ENCODE measurements at places on chromosomes 1 and 21. TPM values are rescaled to one million over a fixed set of nuclear protein-coding genes. Genes with fewer than 3 reads are reported as not detected.

DNA sequence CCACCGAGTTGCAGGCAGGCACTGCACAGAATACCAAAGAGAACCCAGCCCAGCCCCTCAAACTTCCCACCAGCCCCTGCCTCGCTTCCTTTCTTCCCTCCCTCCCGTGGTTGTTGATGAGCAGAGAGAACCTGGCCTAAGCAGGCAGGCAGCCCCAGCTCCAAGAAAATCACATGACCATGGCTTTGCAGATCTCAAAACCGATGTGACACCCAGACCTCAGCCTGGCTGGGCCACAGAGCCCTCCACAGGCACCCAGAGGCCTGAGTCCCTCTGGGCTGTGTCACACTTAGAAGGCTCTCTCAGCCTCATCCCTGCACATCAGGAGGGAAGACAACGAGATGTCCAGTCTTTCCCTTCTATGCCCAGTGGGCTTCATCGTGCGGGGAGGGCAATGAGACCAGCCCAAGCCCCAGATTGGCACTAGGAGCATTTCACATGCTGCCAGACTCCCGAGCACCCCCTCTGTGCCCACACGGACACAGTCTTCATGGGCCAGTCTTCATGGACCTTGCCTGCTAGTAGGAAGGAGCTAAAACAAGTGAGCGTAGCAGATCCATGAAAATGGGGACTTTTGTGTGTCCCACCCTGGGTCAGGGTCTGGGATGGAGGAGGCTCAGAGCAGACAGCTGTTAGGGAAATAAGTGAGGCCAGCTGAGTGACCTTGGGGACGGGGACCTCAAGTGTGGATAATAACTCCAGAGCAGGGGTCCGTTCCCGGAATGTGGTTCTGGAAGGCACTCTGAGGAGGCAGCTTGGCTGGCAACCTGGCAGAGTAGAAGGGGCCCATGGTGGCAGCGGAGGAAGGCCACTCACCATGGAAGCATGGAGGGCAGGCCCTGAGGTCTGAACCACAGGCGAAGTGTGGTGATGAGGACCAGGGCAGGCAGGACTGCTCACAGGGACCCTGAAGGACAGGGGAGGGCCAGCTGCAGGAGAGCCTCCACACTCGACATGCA is 204.4 kb upstream of the VAMP3 start:
- no peak for DNase-seq

- no peak for DNase-seq
These were observed 35.1 kb upstream of the CCDC27 start for GRCh38 chr1:3717041-3717714.

DNA sequence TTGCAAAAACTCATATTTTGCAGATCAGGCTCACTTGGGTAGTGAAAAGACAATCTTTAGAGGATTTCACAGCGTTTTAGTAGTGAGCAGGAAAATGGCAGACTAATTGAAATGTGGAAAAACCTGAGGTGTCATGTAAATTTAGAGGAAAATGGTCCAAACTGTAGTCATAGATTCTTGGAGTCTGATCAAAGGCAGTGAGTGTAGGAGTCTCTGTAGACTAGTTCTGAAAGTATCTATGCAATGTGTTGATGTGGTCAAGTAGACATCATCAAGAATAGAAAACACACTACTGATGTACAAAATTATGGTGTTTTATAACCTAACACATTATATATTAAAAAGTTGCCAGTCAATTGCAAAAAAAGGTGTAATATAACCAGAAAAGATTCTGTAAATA is 143.2 kb upstream of the C1orf105 start:
- DNase-seq = no peak

Gene SMYD2
- total RNA-seq = 30.9 TPM

GRCh38 chr1:54200519-54200997 is 591 bp downstream of the MRPL37 start:
- DNase-seq = no peak

Gene SH2D1B
- not detected for total RNA-seq

GRCh38 chr1:938711-939489 is 15.2 kb downstream of the SAMD11 start:
- no peak for DNase-seq

GRCh38 chr1:98939471-98939870 is 65.2 kb downstream of the PLPPR5 start:
- no peak for DNase-seq

- DNase-seq = no peak
These were observed 20.2 kb downstream of the LDLRAP1 start for GRCh38 chr1:25563330-25564215.

GRCh38 chr1:77010937-77011336 is 143.7 kb downstream of the ST6GALNAC5 start:
- no peak for DNase-seq

- DNase-seq = no peak
These were observed 256.6 kb downstream of the CTH start for GRCh38 chr1:70667494-70668170.

- peak; percentile 36 for DNase-seq
These were observed 663.0 kb downstream of the NPHP4 start for GRCh38 chr1:5329068-5329739.

Gene NUDT4B
- not detected for total RNA-seq

Gene UQCRH
- total RNA-seq = 120 TPM

Gene OR10K2
- total RNA-seq = not detected

All from CD4-positive, CD25-positive, alpha-beta regulatory T cell (primary cell).